ENCODE measurements at places on chromosomes 7 and 10. TPM values are rescaled to one million over a fixed set of nuclear protein-coding genes. Genes with fewer than 3 reads are reported as not detected.

Gene C10orf53
- total RNA-seq, result not detected

Gene ANKRD61
- 0.52 TPM for total RNA-seq

Gene GPR15LG
- total RNA-seq, result not detected

Gene VWC2
- not detected for total RNA-seq

Gene NUTM2D
- total RNA-seq, result 3.3 TPM

Gene MMD2
- not detected for total RNA-seq

Gene LRRC4
- 23.7 TPM for total RNA-seq

Gene CACNB2
- 8.0 TPM for total RNA-seq

Gene CRYGN
- total RNA-seq, result 0.11 TPM

Gene ACBD7
- total RNA-seq, result 1.4 TPM

Gene OR2A2
- not detected for total RNA-seq

Gene NOBOX
- total RNA-seq, result not detected

Gene SUPV3L1
- 28.9 TPM for total RNA-seq

Gene CCDC186
- 18.7 TPM for total RNA-seq

Gene PSD
- total RNA-seq, result 6.0 TPM

Gene SPDYE6
- not detected for total RNA-seq

Measured in adrenal gland (tissue), 19 donors.